ENCODE measurements at places on chromosomes 6 and 20. TPM values are rescaled to one million over a fixed set of nuclear protein-coding genes. Genes with fewer than 3 reads are reported as not detected.

ZNF311 gene
- total RNA-seq, result 0.19 TPM

TFAP2D gene
- not detected for total RNA-seq

GRCh38 chr6:345747-346385, 45.7 kb upstream of the IRF4 start:
- no peak for DNase-seq

DNA sequence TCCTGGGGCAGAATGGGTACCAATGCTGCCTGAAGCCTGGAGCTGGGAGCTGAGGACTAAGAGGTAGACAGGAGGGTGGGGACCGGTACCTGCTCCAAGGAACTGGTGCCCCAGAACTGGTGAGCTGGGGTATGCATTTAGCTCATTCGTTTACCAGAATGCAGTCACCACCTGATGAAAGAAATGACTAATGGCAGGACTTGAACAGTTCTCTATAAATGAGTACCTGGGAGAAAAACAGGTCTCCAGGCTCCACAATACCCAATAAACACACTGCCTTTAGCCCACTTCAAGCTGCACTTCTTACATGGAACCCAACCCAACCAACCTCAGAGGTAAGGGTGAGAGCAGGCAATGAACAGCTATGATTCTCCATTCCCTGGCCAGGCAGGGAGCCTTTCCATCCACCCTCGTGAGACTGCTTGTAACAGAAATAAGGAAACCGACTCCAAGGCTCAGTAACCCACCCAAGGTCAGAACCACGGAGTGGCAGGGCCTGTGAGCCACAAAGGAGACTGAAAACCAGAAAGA, 15.4 kb downstream of the FKBP1A start:
- DNase-seq, result no peak

DNA sequence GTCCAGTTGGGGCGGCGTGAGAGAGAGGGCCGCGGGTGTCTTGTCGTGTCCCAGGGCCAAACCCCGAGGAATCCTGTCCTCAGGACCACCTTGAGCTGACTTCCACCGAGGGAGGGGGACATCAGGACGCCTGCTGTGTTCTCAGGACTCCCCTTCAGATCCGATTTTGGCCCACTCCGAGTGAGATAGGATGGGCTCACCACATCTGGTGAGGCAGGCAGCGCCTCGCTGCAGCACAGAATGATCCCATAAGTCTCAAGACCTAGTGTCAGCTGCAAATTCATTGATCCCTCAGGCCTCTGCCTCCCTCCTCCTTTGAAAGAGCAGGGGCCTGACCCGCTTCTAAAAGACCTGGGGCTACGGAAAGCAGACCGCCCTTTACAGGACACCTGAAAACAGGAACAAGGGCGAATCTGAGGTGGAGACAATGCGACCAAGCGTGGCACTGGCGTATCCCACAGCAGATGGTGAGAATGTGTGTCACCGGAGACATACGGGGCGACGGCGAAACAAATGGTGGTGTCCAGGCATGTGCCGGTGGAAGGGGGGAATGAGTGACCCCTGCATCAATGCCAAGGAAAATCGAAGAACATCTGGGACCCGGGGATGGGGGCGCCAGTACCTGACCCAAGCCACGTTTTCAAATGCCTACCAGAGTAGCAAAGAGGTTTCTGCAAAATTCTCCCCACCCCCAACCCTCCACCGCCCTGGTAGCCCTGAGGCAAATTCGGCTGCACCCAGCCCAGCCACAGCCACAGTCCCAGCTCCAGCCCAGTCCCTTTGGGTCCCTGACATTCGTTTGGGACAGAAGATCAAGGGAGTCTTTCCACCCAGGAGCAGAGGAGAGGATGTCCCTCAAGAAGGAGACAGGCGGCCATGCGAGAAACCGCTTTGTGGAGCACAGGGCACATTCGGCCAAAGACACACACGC, 162.1 kb upstream of the ZNF337 start:
- DNase-seq, result no peak

ADGRF5 gene
- not detected for total RNA-seq

DNA sequence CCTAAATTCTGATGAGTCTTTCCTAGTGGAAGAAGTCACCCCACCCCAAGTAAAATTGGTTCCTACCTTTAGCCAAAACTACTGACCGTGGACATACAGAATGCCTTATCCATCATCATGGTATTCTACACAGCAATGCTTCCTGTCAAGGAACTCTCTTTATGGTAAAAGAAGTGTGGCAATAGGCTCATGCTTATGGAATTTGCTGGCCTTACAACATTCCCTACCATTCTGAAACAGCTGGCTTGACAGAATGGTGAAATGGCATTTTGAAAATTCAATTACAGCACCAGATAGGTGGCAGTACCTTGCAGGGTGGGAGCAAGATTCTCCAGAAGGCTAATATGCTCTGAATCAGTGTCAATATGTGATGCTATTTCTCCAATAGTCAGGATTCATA, 41.8 kb upstream of the BACH2 start:
- no peak for DNase-seq

DNA sequence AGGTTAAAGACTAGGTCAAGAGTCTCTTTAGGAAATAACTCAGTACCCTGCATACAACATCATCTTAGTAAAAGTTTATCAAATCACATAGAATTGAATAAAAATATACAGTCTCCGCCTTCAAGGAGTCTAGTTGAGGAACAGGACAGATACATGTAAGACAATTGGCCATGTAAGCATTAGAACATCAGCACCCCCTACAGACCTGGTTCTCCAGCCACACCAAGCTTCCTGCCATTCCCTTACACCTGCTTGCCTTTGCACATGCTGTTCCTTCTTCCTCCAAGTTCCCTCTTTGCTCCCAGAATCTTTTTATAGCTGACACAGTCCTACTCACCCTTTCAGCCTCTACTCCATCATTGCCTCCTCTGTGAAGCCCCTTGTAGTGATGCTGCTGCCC, 187.8 kb upstream of the LRFN2 start:
- DNase-seq, result no peak

CASS4 gene
- 1.3 TPM for total RNA-seq

- no peak for DNase-seq
These were observed 45.1 kb downstream of the CPNE5 start for GRCh38 chr6:36793913-36794712.

DNA sequence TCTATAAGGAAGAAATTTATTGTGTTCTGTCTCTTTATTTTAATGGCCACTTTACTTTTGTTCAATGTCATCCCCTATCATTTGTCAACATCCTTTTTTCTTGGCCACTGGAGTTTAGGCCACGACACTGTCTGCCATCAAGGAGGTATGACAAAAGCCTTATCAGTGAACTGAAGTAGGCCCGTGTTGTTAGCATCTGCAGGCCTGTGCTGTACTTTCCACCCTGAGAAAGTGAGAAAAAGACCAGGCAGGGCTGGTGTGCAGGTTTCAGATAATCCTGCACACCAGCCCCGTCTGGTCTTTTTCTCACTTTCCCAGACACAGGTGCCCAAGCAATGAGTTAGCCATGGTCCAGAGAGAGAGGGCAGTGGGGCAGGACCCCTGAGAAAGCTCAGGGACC, 57.6 kb downstream of the GOPC start:
- no peak for DNase-seq

ASIP gene
- total RNA-seq, result not detected
